ENCODE measurements at places on chromosomes 3 and 15. TPM values are rescaled to one million over a fixed set of nuclear protein-coding genes. Genes with fewer than 3 reads are reported as not detected.

- DNase-seq = no peak
Measured at GRCh38 chr3:146148468-146148931, 12.5 kb downstream of the PLOD2 start.

- no peak for DNase-seq
Measured at GRCh38 chr3:154111365-154111935, 9.7 kb upstream of the ARHGEF26 start.

GRCh38 chr3:192057261-192057660 lies 596.3 kb downstream of the PYDC2 start:
- DNase-seq = no peak

The LYZL4 gene
- total RNA-seq = not detected
